ENCODE measurements at places on chromosomes 1 and 21.

- no peak for DNase-seq
Measured at GRCh38 chr1:218383051-218383450, 37.9 kb downstream of the TGFB2 start.

DNA sequence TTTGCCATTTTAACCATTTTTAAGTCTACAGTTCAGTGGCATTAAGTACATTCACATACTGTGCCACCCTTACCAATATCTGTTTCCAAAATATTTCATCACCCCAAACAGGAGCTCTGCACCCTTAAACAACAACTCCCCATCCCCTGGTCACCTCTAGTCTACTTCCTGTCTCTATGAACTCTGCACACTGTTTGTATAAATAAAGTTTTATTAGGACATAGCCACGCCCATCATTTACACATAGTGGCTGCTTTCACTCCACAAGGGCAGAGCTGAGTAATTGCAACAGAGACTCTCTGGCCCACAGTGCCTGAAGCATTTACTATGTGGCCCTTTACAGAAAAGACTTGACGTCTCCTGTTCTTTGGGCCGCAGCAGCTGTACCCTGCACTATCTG, 30.1 kb downstream of the KCNAB2 start:
- DNase-seq: no peak

DNA sequence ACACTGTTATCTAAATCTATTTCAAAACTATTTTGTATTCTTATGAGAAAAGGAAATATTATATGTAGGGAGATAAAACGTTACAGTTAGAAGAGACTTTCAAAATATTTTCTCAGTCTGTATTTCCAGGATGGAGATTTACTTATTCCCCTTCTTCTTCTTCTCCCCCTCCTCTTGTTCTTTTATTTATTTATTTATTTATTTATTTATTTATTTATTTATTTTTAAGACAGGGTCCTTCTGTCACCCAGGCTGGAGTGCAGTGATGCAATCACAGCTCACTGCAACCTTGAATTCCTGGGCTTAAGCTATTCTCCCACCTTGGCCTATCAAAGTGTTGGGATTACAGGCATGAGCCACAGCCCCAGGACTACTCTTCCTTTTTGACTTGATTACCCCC, 2.8 kb upstream of the RPF1 start:
- DNase-seq: no peak

DNA sequence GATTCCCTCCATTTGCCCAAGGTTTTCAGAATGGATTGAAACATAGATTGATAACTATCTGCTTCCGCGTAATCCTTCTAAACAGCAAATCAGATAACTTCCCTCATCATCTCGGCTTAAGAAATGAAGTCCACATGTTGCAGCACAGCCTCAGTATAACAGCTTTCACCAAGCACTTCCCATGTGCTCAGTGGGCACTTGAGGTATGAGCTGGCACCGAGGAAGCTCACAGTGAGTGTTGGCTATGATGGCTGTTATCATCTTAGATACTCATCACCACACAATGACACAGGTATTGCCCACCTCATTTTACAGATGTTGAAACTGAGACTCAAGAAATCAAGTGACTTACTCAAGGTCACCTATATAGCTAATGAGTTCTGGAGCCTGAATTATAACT, 43.2 kb downstream of the RCSD1 start:
- DNase-seq: no peak

- DNase-seq: no peak
Measured at GRCh38 chr1:231862611-231863010, 236.0 kb downstream of the DISC1 start.

DNA sequence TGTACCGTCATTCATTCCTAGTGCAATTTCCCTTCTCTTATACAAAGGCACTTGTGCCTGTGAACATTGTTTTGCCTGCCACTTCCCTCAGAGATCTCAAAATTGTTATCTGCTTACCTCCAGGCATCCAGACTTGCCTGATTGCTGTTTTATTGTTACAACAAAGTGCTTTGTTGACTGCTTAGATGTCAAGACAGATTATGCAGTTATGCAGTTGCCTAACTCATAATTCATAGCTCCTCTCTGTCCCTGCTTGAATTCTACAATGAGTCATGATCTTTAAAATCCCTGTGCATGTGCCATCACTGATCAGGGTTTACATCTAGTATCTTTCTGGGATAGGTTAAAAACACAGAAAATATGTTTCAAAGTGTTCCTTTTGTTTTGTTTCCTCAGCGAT, 24.5 kb downstream of the CXADR start:
- DNase-seq: no peak

GRCh38 chr1:235397733-235398132, 30.5 kb downstream of the TBCE start:
- no peak for DNase-seq

GRCh38 chr1:66725885-66726665, 26.2 kb upstream of the DYNLT5 start:
- peak; percentile 68 for DNase-seq

- no peak for DNase-seq
Measured at GRCh38 chr1:246579818-246580217, 13.6 kb downstream of the CNST start.

DNA sequence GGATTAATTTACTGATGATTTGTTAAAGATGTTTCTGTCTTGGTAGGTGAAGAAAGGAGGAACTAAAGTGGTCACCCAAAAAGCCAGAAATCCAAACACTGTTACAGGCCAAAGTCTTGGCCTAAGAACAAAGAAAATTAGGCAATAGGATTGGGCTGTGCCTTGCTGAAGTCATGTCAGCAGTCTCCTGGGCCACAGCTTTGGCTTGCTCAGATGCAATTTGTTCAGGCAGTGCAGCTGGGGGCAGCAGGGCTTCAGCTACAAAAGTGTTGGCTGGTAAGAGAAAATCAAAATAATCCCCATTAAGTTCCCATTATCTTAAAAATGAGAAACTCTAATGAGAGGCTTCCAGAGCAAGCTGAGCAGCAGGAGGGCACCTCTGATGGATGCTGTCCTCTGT, 14.0 kb upstream of the RAP1A start:
- DNase-seq: no peak

GRCh38 chr1:218643926-218644325, 298.8 kb downstream of the TGFB2 start:
- DNase-seq: no peak

- DNase-seq: peak; percentile 24
Measured at GRCh38 chr21:35222541-35222941, 173.4 kb upstream of the RUNX1 start.

DNA sequence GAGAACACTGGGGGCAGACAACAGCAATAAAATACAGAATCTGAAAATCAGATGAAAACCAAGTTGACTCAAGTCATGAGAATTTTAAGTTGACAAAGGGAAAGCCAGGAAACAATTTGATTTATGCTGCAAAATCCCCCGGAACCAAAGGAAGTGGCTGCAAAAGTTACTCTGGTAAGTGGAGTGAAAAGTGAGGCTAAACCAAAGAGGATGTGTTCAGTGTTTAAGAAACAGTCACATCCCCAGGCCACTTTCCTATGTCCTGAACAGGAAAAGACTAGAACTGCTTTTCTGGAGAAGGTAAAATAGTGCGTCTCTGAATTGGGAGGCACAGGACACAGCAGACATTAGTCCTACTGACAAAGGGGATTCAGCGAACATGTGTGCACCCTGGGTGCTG, 5.9 kb downstream of the TARBP1 start:
- DNase-seq: no peak

- peak; percentile 48 for DNase-seq
Measured at GRCh38 chr1:21368515-21369289, 71.2 kb upstream of the NBPF3 start.

DNA sequence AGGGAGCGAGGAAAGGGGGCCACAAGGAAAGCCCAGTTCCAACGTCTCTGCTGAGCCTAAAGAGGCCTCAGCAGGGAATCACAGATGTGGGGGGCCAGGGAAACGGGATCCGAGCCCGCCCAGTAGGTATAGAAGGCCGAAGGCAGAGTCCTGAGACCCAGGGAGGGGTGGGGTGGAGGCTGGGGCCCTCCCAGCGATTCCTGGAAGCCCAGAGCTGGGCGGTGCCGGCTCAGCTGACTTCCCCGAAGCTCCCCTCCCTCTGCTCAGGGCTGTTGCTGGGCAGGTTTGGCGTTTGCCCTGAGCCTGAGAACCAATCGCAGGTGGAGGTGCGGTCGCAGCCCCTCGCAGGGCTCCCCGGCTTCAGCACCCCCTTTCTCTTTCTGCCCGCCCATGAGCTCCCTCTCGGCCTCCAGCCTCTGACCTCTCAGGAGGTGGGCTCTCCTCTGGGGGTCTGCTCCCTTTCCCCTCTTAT, 12.8 kb downstream of the ADAMTSL4 start:
- DNase-seq: peak; percentile 91

GRCh38 chr1:153390938-153391710, at the start of gene S100A8:
Gene S100A8 (minus strand): TSS chr1:153391073. CDS start chr1:153390535, 538 bp downstream.
- DNase-seq: no peak

GRCh38 chr1:77794550-77794949, 15.1 kb downstream of the MIGA1 start:
- DNase-seq: no peak

- DNase-seq: peak; percentile 29
Measured at GRCh38 chr21:34022627-34023335, 50.6 kb upstream of the MRPS6 start.
